ENCODE measurements at places on chromosomes 1 and 21.

DNA sequence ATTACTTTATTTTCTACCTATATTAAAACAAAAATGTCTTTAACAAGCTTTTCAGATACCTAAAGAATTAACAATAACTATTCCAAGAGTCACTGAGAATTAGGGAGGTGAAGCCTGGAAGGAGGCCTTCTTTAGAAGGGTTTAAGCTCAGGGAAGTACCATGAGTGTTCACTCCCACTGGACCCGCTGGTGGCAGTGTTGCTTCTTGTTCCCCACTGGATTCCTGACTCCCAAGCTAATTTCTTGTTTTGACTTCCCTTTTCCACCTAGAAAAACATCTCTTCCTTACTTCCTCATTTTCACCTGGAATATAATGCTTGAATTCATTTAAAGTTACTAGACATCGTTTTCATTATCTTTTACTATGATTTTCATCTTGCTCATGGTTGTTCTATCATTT lies 264.2 kb downstream of the HMCN1 start:
- no peak for DNase-seq

- no peak for DNase-seq
Observed at GRCh38 chr1:7838714-7839113, 14.2 kb downstream of the UTS2 start.

- DNase-seq: no peak
Observed at GRCh38 chr1:246703581-246703980, 20.6 kb upstream of the SCCPDH start.

- no peak for DNase-seq
Observed at GRCh38 chr1:153586347-153586746, 20.7 kb upstream of the S100A2 start.

- no peak for DNase-seq
Observed at GRCh38 chr1:65049941-65050713, 83.8 kb upstream of the JAK1 start.

DNA sequence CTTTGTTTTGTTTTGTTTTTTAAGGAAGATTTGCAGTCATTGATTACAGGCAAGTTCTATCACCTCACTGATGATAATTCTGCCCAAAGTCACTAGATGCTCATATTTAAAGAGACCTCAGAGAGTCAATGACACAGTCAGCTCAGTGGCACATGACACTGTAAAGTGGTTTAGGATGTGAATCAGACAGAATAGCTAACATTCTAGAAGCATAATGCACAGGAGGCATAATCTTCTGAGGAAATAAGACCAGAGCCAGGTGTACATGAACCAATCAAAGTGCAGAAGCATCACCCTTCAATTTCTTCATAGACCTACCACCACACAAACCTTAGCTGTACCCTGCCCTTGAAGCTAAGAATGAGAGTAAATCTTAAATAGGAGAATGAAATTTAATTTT lies 268.5 kb downstream of the BRINP2 start:
- DNase-seq: no peak

- no peak for DNase-seq
Observed at GRCh38 chr1:186793582-186793927, 35.2 kb upstream of the PLA2G4A start.

- no peak for DNase-seq
Observed at GRCh38 chr1:35173491-35173890, 19.5 kb downstream of the SFPQ start.

GRCh38 chr1:105641407-105641806 lies 1415.1 kb upstream of the PRMT6 start:
- no peak for DNase-seq

DNA sequence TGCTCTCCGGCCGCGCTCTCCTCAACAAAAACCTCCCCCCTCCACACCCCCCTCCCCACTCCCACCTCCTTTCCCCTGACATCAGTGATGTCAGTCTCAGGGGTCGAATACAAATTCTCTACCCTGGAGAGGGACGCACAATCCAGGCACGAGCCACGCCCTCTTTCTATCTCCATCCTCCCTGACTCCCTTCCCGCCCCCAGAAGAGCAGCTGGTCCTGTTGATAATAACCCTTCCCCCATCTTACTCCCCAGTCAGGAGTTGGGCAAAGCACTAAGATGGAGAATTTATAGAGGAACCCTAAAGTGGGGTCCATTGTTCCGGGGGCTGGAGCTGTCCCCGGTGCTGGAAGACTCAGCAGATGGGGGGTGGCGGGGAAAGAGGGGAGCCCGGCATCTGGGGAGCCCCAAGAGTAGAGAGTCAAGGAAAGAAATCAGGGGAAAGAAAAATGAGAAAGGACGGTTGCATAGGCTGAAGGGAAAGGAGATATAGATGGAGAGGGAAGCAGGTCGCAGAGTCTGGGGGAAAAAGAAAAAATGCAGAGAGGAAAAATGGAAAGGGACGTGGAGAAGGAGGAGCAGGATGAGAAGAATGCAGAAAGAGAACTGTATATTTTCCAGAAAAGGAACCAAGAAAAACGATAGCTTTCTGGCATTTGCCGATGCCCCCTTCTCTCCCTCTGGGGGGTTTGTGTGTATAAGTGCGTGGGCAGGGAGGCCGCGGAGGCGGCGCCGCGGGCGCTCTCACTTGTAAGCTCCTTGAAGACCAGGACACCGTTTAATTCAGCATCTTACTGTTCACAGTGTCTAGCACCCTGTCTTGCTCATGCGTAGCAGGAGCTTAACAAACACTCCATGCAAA lies at the start of gene CELF3:
Gene CELF3 (minus strand): TSS at position 33 of the 861 bp plus-strand sequence. CDS start 783 bp downstream, outside the sequence.
- peak; percentile 41 for DNase-seq

DNA sequence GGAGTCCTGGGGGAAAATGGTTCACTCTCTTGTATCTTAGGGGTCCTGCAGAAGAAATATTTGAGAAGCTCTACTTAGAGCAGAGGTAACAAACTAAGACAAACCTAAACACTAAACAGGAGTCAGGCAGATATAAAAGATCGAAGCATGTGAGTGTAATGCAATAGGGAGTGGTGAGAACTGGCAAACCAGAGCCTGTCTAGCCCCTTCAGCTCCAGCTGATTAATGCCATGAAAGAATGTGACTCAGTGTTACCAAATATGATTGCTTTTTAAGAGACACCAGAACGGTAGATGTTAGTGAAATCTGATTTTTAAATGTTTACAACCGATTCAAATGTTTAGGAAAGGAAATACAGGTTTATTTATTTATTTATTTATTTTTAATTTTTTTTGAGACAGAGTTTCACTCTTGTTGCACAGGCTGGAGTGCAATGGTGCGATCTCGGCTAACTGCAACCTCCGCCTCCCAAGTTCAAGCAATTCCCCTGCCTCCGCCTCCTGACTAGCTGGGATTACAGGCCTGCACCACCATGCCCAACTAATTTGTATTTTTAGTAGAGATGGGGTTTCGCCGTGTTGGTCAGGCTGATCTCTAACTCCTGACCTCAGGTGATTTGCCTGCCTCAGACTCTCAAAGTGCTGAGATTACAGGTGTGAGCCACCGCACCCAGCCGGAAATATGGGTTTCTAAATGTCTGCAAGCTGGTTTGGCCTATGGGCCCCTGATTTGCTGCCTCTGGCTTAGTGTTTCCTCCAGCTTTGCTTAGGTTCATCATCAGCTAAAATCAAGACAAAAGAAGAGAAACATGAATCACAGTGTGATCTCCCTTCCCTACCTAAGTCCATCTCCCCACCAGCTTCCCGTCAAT lies 12.2 kb downstream of the TXNIP start:
- DNase-seq: no peak

DNA sequence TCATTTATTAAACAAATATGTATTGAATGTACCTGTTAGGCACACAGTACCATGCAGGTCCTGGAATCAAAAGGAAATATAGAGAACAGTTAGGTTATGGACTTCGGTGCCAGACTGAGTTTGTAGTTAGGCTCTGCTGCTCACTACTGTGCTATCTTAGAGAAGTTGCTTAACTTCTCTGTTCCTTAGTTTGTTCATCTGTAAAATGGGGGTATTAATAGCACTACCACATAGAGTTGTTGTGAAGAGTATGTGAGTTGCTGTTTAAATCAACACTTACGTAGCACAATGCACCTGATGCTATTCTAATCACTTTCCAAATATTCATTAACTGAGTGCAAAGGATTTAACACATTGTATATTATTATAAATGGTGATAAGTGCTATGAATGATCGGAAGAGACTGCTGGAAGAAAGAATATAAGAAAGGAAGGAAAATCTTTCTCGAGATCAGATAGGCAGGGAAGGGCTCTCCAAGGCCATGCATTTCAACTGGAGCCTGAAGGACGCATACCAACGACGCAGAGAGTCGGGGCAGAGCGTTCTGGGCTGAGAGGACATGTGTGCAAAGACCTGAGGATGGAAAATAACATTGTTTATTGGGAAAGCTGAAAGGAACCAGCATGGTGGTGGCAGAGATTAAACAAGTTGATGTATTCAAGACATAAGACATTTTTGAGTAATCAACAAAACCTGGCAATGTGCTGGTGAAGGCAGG lies 3.5 kb upstream of the AKNAD1 start:
- DNase-seq: no peak

DNA sequence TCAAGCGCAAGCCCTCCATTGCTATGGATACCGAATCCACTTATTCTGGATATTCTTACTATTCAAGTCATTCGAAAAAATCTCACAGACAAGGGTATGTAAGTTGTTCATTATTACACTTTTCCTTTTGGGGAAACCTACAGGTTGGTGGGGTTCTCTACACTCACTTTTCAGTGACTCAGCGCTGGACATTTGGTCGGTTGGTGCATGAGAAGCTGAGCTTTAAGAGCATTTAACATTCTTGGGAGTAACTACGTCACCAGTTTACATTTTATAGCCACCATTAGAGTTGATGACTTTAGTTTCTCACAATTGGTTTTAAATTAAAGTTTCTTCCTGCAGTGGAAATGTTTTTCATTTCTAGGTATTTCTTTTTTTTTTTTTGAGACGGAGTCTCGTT lies 9.6 kb downstream of the VANGL1 start:
- DNase-seq: no peak

- DNase-seq: no peak
Observed at GRCh38 chr1:31568895-31569595, 7.3 kb upstream of the TINAGL1 start.

GRCh38 chr1:37691497-37692077 lies 729 bp upstream of the CDCA8 start:
- DNase-seq: peak; percentile 3
